ENCODE measurements at places on chromosomes 5 and 9.

DNA sequence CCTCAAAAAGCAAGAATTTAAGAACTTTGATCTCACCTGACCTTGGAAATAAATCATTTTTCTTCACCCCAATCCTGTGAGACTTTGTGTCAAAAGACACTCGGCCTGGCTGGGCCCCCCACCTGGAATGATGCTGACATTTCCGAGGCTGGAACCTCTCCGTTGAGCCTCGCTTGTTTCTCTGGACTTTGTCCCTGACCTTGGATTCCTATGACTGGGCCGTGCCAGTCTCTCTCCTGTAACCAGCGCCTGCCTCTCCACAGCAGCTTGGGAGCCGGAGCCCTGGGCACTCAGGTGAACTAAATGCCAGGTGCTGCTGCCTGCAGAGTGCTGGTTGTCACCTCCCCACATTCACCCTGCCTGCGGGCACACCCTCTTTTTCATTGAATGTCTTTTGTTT lies 62.7 kb downstream of the RETREG1 start:
- no peak for DNase-seq

DNA sequence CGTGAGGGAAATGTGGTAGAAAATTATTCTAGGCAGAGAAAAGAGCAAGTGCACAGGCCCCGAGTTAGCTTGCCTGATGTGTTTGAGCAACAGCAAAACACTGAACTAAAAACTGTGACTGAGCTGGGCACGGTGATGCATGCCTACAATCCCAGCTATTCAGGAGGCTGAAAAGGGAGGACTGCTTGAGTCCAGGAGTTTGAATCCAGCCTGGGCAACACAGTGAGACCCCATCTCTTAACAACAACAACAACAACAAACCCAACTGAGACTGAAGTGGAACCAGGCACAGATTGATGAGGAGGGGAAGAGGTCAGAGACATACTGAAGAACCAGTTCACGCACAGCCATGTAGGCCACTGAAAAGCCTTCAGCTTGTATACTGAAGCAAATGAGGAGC lies 42.5 kb downstream of the SCAI start:
- DNase-seq, result no peak

DNA sequence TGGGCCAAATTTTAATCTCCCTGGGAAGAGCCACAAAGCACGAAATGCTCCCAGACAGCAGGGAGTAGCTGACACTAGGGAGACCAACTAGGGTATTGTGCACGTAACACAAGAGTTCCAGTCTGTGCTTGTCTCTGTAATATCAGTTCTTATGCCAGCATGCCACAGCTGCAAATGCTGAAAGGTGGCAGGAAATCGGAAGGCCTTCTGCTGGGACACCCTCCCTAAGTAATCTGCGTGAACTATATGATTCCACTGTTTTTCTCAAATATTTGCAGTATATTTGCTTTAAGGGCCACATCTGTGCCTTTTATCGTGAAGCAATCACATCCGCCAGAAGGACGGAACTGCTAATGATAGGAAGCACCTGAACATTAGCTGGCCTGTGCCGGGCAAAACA lies 12.6 kb downstream of the VLDLR start:
- DNase-seq, result no peak

GRCh38 chr5:170360709-170361108 lies 28.5 kb downstream of the KCNMB1 start:
- no peak for DNase-seq

GRCh38 chr5:169635936-169636335 lies 1.1 kb upstream of the DOCK2 start:
- DNase-seq, result no peak

Data from activated CD4-positive, alpha-beta T cell treated with anti-CD3 and anti-CD28 coated beads for 36 hours (primary cell).